ENCODE measurements at places on chromosomes 13 and 19.
A peak's percentile ranks its signal among the peaks of the same experiment; 100 is the strongest.

GRCh38 chr19:54552913-54553310 lies 20.7 kb upstream of the LILRA2 start:
- DNase-seq: no peak

DNA sequence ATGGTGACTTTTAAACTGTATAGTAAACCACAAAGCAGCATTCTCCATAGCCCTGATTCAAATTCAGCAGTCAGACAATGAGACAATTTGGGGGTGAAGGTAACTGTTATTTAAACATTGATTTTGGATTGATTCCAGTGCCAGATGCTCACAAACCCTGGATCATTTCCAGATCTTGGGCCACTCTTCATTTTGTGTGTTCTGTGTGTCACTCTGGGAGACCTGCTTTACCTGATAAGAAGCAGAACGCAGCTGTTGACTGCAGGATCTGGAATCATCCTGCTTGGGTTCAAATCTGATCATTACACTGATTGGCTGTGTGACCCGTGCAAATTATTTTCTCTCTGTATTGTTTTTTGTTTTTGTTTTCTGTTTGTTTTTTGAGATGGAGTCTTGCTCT lies 4.0 kb upstream of the PCDH8 start:
- DNase-seq: no peak

DNA sequence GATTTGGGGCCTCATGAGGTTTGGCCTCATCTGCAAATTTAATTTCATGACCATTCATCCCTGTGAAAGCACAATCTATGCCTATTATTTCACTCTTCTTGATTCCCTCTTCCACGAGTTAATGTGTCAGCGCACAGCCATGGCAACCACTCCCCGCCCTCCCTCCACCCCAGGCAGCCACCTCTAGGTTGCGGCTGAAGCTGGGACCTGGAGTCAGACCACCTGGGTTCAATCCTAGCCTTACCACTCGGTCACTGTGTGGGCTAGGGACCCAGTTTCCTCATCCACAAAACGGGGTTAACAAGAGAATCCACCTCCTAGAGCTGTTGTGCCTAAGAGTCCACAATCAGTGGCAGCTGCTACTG lies 9.8 kb downstream of the CHST8 start:
- no peak for DNase-seq

DNA sequence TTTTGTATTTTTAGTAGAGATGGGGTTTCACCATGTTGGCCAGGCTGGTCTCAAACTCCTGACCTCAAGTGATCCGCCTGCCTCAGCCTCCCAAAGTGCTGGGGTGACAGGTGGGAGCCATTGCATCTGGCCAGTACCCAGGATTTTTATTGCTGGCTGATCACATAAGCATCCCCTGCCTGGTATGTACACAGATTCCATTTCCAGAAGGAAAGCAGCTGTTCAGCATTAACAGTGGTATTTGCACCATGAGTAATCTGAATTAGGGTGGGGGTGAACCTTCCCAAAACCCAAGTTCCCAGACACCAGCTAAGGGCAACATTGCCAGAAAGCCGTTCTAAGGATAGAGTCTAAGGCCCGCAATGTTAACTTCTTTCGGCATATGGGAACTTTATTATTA lies 7.3 kb downstream of the ZNF555 start:
- DNase-seq: no peak

GRCh38 chr13:62706048-62706447 lies 1290.4 kb upstream of the PCDH20 start:
- no peak for DNase-seq

DNA sequence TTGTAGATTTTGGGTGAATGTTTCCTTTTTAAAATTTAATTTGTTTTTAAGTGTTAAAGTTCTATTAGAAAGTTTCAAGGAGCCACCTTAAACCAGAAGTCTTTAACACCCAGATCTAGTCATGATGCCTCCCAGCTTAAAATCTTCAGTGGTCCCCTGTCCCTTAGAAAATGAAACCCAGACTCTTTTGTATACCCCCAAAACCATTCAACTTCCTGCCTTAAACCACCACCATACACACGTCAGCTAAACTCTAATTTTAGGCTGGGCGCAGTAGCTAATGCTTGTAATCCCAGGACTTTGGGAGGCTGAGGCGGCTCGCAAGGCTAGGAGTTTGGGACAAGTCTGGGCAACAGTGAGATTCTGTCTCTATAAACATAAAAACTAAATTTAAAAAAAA lies 37.9 kb downstream of the N4BP2L1 start:
- peak; percentile 33 for DNase-seq

DNA sequence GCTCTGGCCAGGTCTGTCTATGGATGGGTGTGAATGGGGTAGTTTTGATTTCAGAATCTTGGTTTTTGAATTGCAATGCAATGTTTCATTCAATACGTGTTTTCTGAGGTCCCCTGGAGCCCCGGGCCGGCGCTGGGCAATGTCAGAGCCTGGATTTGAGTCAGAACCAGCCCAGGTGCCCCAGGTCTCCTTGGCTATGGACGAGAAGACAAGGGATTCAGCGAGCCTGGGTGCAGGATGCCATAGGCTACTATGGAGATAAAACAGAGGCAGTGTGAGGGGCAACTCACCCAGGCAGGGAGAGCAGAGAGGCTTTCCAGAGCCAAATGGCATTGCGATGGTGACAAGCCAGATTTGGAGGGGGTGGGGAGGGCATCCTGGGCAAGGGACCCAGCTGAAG lies 1.2 kb upstream of the RPL13A start:
- DNase-seq: no peak

DNA sequence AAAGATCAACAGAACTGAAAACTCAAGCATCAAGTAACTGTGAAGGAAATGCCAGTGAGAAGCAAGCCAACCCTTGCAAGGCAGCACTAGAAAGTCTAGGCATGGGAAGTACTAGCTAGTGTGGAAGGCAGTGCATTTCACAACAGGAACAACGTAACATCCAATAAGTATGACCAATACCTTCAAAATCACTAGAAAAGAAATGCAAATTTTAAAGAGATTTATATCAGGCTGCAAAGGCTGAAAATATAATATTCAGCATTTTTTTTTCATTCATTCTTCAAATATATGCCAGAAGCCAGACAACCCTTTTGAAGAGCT lies 121.9 kb downstream of the DLEU7 start:
- DNase-seq: no peak

DNA sequence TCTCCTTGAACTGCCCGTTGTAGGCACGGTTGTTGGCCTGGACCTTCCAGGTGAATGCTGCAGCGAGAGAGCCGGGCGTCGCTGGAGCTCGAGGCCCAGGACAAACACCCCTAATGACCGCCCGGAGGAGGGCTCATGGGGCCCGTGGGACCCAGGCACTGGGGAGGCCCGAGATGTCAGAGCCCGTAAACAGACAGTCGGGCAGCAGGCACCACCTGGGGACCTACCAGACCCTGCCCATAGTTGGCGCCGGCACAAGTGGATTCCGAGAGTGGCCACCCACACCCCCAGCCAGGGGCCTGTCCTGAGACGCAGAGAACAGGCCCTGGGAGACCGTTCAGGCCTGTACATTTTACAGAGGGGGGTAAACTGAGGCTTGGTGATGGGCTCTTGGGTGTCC lies 2.4 kb downstream of the ATP8B3 start:
- no peak for DNase-seq

GRCh38 chr19:14434543-14435319 lies 1.6 kb downstream of the PKN1 start:
- peak; percentile 49 for DNase-seq

Data from CD4-positive, alpha-beta T cell treated with Interleukin-10 for 1 hour (primary cell).